Breast epithelium (tissue), 4 donors: ENCODE measurements at places on chromosomes 2 and 18. TPM values are rescaled to one million over a fixed set of nuclear protein-coding genes. Genes with fewer than 3 reads are reported as not detected.

The PCGF1 gene
- total RNA-seq = 20.3 TPM

GRCh38 chr2:113755835-113756354 lies 547 bp downstream of the SLC35F5 start:
- DNase-seq = no peak
- no peaks in the 10 kb centered on the region for H3K36me3 ChIP-seq
- H3K4me3 ChIP-seq = peak overlapping the region; percentile 94

- H3K4me1 ChIP-seq = no peaks in the 10 kb centered on the region
- H3K36me3 ChIP-seq = no peaks in the 10 kb centered on the region
- no peak overlapping the region for H3K4me3 ChIP-seq
- no peak for DNase-seq
- no peaks in the 10 kb centered on the region for H3K27me3 ChIP-seq
Measured at GRCh38 chr2:39730685-39731302, 48.3 kb downstream of the THUMPD2 start.

The C1QL2 gene
- 0.15 TPM for total RNA-seq

DNA sequence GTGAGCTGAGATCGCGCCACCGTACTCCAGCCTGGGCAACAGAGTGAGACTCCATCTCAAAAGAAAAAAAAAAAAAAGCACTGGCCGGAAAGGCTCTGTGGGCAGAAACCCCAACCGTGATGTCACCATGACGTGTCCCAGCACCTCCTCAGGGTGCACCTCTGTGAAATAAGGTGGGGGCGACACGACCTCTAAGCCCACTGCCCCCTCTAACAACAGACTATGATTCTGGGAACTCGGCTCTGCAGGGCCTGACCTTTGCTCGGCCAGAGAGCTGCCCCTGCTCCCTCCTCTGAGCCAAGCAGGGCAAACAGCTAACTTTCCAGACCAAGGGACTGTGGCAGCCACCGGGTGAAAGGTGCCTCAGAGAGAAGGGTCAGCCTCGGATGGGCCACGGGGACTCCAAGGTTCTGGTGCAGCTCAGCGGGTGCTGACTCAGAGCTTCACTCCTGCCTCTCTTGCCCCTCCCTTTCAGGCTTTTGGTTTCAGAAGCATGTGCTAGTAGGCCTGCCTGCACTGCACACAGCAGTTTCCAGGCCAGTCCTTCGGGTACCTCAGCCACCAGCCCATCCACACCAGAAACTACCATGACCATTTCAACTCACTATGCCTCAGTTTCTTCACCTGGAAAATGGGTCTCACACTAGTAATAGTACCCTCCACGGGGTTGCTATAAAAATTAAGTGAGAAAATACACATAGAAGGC lies 8.0 kb downstream of the TMBIM1 start:
- no peaks in the 10 kb centered on the region for H3K27me3 ChIP-seq
- no peaks in the 10 kb centered on the region for H3K36me3 ChIP-seq
- peak overlapping the region; percentile 99 for H3K27ac ChIP-seq

The CCDC93 gene
- 32.9 TPM for total RNA-seq

The CHRND gene
- not detected for total RNA-seq

The SLC11A1 gene
- total RNA-seq = 14.4 TPM

DNA sequence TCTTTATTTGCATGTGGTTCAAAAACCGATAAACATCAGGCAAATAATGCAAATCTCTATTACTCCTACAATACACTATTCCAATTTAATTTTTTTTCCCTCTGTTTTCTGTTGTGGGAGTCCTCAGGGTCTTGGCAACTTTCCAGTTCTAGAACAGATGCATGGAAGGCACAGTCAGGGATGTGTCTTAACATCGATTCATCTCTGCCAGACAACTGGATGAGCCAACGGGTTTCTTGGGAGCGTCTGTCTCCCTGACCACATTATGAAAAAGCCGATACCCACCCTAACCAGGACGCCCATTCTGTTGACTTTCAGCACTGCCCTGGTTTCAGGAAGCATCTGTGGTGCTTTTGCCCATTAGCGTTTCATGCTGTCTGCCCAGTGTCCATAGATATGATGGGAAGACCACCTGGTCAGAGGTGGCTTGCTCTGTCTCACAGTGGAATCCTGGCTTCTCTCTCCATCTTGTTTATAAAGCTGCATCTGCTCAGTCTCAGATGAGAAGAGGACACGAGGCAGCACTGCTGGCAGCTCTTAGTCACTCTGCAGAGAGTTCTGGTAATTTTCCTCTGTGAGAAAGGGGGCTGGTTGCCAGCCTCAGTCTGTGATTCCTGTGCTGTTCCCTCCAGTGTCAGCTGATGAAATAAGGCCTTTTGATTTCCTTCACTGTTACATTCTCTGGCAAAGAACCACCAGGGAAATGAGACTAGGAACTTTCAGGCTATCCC lies 57.9 kb upstream of the KCNE4 start:
- no peaks in the 10 kb centered on the region for H3K27me3 ChIP-seq
- H3K36me3 ChIP-seq = no peaks in the 10 kb centered on the region
- peak; percentile 72 for DNase-seq
- no peaks in the 10 kb centered on the region for H3K4me1 ChIP-seq

DNA sequence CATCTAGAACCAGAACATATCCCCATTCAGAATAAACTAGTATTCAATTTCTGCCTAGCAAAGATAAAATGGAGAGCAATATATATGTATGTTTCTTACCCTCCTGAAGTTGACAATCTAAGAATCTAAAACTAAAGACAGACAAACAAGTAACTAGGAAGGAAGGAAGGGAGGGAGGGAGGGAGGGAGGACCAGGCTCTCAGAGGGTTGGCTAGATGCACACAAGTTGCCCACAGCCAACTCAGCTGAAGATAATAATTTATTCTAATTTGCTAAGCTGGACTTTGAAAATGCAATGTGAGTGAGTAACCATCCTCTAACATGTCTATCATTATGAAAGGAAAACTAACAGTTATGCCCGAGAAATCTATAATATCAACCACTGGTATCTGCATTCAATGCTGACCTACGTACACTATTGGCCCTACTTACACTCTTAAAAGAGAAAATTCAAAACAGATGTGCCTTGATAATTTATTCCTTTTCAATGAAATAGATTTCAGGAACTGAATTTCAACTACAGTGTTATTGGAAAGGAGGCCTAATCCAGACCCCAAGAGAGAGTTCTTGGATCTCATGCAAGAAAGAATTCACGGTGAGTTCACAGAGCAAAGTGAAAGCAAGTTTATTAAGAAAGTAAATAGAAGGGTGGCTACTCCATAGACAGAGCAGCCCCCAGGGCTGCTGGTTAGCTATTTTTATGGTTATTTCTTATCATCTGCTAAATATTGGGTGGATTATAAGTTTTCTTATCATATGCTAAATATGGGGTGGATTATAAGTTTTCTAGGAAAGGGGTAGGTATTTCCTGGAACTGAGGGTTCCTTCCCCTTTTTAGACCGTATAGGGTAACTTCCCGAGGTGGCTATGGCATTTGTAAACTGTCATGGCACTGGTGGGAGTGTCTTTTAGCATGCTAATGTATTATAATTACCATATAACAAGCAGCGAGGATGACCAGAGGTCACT lies 288.5 kb upstream of the SLC39A10 start:
- H3K27ac ChIP-seq = no peak overlapping the region
- H3K4me3 ChIP-seq = no peak overlapping the region
- H3K4me1 ChIP-seq = no peaks in the 10 kb centered on the region
- no peak for DNase-seq

DNA sequence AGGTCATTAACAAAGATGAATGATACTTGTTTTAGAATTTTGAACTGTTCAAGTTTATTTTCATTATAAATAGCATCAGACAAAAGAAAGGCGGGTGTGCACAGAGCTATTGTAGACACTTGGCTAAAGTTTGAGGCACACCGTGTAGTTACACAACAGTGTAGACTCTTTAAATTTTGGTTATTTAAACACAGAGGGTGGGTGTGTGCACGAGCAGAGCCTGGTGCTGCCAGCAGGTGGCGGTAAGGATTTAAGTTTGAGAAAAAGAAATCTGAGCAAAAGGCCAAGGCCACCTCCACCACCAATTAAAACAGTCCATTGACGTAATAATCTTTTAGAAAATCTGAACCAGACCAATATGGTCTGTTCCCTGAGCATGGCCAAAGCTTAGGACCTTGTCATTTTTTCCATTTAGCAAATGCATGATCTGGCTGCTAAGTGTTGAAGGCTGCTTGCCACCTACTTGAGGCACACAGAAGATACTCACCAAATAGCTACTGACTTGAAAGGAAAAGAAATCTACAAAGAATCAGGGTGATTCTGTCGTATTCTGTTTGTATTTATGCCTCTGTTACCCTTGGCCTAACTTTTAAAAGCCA lies 14.3 kb downstream of the COPS7B start:
- no peak overlapping the region for H3K27ac ChIP-seq
- no peaks in the 10 kb centered on the region for H3K27me3 ChIP-seq
- H3K4me3 ChIP-seq = no peak overlapping the region
- H3K36me3 ChIP-seq = no peaks in the 10 kb centered on the region
- H3K4me1 ChIP-seq = no peaks in the 10 kb centered on the region

The MARCHF4 gene
- not detected for total RNA-seq

The DCC gene
- total RNA-seq = 0.15 TPM

GRCh38 chr2:150274108-150274507 lies 213.4 kb downstream of the RND3 start:
- H3K27me3 ChIP-seq = no peaks in the 10 kb centered on the region
- no peak overlapping the region for H3K4me3 ChIP-seq
- no peak for DNase-seq
- no peaks in the 10 kb centered on the region for H3K4me1 ChIP-seq

The EVA1A gene
- 10.4 TPM for total RNA-seq

- H3K4me1 ChIP-seq = no peaks in the 10 kb centered on the region
- DNase-seq = no peak
- H3K36me3 ChIP-seq = no peaks in the 10 kb centered on the region
- no peak overlapping the region for H3K27ac ChIP-seq
Measured at GRCh38 chr2:23399674-23400261, 14.8 kb downstream of the KLHL29 start.

DNA sequence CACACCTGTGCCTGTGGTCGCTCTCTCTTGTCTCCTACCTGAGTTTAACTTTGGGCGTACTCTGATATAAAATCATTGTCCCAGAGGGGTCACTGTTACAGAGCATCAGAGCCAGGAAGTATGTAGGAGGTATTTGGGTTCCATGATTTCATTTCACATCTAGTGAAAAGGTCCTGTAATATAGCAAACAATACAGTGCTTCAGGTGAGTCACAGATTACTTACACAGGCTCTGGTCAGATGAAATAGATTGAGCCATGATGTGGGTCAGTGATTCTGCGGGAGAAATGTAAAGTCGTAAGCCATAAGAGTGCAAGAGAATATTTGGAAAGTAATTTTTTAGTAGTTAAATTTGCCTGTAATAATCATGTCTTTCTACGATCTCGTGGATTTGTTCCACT lies 70.2 kb downstream of the SOCS6 start:
- H3K27ac ChIP-seq = no peak overlapping the region
- no peaks in the 10 kb centered on the region for H3K4me1 ChIP-seq
- H3K4me3 ChIP-seq = no peak overlapping the region
- DNase-seq = no peak
- no peaks in the 10 kb centered on the region for H3K36me3 ChIP-seq
- no peaks in the 10 kb centered on the region for H3K27me3 ChIP-seq

The B3GNT7 gene
- 5.3 TPM for total RNA-seq

The SELENOI gene
- total RNA-seq = 6.6 TPM

GRCh38 chr18:26190506-26190905 lies 35.7 kb upstream of the TAF4B start:
- H3K27ac ChIP-seq = no peak overlapping the region
- no peaks in the 10 kb centered on the region for H3K4me1 ChIP-seq
- no peak for DNase-seq

The FBXO48 gene
- 0.98 TPM for total RNA-seq

The TMEM18 gene
- total RNA-seq = 34.6 TPM

DNA sequence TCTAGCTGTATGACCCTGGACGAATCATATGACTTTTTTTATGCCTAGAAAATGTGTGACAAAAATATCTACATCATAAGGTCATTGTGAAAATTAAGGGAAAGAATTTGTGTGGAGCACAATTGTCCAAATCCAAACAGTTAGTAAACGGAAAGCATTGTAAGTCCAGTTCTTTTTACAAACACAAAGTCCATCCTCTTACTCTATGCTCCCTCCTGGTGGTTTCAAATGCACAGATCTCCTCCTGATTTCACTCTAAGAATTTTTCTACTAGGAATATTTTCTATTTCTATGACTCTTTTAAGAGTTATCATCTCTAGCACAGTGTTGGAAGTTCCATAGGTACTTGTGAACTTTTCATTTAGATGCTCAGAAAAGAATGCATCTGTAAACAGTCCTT lies 125.2 kb upstream of the ARL5A start:
- no peak overlapping the region for H3K27ac ChIP-seq
- DNase-seq = no peak
- H3K27me3 ChIP-seq = no peaks in the 10 kb centered on the region
- no peaks in the 10 kb centered on the region for H3K36me3 ChIP-seq
- no peaks in the 10 kb centered on the region for H3K4me1 ChIP-seq
- H3K4me3 ChIP-seq = no peak overlapping the region

- no peaks in the 10 kb centered on the region for H3K36me3 ChIP-seq
- no peak overlapping the region for H3K4me3 ChIP-seq
- H3K27me3 ChIP-seq = no peaks in the 10 kb centered on the region
- H3K27ac ChIP-seq = no peak overlapping the region
- no peak for DNase-seq
- no peaks in the 10 kb centered on the region for H3K4me1 ChIP-seq
Measured at GRCh38 chr2:162053066-162053807, 20.8 kb downstream of the DPP4 start.

DNA sequence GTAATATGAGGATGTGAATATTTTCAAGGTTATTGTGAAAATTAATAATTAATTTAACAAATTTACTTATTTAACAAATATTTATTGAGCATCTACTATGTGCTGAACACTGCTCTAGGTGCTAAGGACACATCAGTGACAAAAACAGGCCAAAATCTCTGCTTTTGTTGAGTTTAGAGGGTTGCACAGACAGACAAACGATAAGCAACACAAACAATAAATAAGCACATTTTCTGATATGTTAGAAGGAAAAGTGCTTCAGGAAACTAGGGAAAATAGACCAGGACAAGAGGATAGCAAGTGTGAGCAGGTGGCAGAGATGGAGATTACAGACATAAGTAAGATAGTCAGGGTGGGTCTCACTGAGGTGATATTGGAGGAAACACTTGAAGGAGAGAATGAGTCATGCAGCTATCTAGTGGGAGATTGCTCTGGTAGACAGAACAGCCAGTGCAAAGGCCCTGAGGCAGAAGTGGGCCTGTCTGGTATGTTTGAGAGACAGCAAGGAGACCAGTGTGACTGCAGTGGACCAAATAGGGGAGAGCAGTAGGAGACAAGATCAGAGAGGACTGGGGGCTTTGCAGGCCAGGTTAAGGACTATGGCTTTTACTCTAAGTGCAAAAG lies 38.3 kb downstream of the SFXN5 start:
- no peaks in the 10 kb centered on the region for H3K36me3 ChIP-seq
- H3K27ac ChIP-seq = no peak overlapping the region
- no peaks in the 10 kb centered on the region for H3K4me1 ChIP-seq
- H3K27me3 ChIP-seq = no peaks in the 10 kb centered on the region
